ENCODE measurements at places on chromosomes 6 and 20.

- no peak for DNase-seq
Measured at GRCh38 chr20:38497246-38497935, 24.7 kb downstream of the RALGAPB start.

GRCh38 chr6:161189891-161190290, 84.0 kb downstream of the AGPAT4 start:
- DNase-seq = no peak

DNA sequence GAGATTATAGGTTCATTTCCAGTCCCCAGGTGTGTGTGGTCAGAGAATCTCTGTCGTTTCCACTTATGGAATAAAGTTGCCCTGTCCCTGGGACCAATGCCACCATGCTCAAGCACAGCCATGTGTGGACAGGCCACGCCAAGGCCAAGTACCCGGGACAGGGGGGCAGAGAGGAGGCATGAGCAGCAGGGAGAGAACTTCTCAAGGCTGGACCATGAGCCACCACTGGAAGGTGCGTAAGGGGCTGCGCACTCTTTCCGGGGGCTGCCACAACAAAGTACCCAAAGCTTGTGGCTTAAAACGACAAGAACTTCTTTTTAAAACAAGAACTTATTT, 209.2 kb upstream of the KCNQ5 start:
- no peak for DNase-seq

DNA sequence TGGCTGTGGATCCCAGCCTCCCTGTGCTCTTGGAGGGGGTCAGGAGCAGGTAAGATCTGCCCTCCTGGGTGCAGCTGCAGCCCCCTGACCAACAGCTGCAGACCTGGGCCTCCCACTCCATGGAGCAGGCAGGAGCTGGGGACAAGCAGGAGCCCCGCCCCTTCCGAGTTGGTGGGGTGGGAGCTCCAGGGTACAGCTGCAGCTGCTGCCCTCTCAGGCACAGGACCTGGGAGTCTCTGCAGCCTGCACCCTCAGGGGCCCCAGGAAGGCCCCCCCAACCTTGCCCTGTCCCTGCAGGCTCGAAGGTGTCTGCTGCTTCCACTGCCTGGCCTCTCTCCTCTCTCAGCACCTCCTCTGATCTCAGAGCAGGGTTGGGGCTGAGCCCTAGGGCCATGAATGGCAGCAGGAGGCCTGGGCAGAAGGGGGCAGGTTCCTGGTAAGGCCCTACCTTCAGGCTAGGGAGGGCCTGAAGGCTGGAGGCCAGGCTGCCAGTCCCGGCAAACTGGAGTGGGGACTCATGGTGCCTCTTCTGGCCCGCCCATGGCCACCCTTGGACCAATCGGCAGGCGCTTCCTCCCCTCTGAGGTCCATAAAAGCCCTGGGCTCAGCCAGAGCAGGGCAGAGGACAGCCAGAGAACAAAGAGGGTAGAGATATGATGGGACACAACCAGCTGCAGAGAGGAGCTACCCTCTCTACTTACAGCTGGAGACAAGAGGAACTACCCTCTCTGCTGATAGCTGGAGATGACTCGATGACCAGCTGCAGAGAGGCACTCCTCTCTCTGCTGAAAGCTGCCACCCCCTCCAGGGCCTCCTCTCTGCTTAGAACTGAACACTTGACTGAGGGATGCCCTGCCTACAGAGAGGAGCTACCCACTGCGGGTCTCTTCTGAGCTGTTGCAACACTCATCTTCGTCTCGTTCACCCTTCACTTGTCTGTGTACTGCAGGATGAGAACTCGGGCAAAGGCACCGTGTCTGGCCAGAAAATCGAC, 7.8 kb upstream of the PACSIN1 start:
- no peak for DNase-seq

GRCh38 chr20:25867776-25868649, 171.4 kb upstream of the ZNF337 start:
- peak; percentile 81 for DNase-seq

DNA sequence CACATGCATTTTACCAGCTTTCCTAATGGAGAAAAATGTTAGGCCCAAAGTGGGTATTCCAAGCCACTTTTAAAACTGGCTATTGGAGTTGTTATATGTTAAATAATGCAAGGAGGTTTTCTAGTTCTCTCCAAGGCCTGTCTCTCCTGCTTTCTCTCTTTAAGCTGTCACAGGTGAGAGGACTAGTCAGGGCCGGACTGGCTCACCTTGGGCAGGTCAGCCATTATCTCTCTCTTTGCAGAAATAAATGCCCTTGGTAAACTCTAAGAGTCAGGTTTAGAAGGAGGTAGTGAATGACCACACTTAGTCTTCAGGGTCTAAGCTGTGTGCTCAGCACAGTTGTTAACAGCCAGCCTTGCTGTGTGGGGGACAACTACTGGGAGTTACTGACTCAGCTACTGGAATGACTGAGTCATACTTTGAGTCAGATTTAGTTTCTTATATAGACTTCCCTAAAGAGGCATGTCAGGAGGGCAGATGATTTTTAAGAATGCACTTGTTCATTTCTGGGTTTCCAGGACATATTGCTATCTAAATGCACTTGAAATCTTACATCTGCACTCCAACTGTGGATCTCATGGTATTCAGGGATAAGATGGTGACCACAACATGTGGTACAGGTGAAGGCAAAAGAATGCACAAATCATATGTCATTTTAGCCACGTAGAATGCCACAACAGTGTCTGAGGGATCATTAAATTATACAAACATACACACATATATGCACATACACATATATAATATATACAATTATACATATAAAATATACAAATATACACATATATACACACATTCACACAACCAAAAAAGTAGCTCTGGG, 719.4 kb downstream of the EPM2A start:
- DNase-seq = no peak

DNA sequence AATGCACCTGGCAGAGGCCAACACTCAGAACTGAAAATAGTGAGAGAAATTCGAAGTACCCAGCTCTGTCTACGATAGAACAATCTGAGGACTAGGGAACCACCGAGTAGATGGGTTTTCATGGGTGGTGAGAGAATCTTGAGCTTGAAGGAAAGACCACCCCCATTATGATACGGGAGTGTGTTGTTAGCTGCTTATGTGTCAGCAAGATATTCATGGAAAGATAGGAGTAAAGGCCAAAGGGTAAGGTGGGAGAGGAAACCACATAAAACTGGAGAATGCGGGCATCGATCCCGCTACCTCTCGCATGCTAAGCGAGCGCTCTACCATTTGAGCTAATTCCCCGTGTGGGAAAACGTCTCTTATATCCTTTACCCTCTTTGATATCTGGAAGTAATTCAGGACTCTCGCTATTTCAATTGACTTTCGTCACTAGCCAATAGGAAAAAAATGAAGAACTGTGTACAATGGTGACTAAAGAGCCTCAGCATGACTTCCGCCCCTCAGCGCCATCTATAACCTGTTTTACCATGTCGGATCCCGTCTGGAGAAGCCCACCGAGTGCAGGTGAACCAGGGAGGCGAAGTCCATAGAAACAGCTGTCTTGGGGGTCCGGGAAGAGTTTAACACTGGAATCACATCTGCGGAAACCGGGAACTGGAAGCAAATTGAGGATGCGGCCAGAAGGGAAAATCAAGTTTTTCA, 25.0 kb upstream of the ABT1 start:
- DNase-seq = peak; percentile 54

DNA sequence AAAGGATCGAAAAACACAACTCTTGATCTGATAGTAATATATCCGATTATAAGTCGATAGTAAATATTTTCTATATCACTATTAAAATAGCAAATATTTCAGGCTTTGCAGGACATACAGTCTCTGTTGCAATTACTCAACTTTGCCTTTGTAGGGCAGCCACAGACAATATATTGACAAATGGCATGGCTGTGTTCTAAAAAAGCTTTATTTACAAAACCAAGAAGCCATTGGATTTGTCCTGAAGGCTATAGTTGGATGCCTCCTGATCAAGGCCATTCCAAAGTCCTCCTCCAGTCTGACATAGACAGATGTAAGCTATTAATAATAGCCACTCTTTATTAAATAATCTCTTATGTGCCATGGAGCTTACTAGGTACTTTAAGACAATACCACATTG, 5.9 kb downstream of the OCSTAMP start:
- DNase-seq = no peak

DNA sequence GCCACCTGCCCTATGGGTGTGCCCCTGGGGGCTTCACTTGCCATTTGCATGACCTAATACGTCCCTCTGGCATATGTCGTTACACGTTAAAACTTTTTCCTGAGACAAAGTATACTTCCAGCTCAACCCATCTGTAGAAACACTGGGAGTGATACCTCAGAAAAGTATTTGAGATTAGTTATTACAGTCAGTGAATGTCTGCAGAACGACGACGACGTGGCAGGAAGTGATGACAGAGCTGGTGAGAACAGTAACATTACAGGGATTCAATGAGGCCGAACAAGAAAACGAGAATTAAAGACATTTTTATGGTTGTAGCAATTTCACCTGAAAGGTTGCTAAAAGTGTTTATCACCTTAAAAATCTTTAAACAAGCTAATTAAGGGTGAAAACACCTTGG, 40.2 kb downstream of the SASH1 start:
- DNase-seq = no peak

- no peak for DNase-seq
Measured at GRCh38 chr6:25874822-25875562, 949 bp upstream of the SLC17A3 start.

All from NCI-H1105 (cell line).